ENCODE measurements at places on chromosomes 6 and 20. TPM values are rescaled to one million over a fixed set of nuclear protein-coding genes. Genes with fewer than 3 reads are reported as not detected.

- DNase-seq: peak; percentile 75
Measured at GRCh38 chr20:38674092-38674764, 50.1 kb upstream of the SLC32A1 start.

- peak; percentile 7 for DNase-seq
Measured at GRCh38 chr6:105179244-105180065, at the start of gene POPDC3. Gene POPDC3 (minus strand): TSS chr6:105180014. CDS start chr6:105161909, 18,105 bp downstream.

Gene SASH1
- total RNA-seq: 0.05 TPM

GRCh38 chr6:26159357-26160273, 72.4 kb downstream of the HFE start:
- DNase-seq: peak; percentile 38

Gene COX4I2
- total RNA-seq: not detected

Gene HLA-DRB5
- 4.9 TPM for total RNA-seq

Gene IMPG1
- total RNA-seq: not detected

- DNase-seq: no peak
Measured at GRCh38 chr6:112181130-112181529, 73.2 kb downstream of the LAMA4 start.

DNA sequence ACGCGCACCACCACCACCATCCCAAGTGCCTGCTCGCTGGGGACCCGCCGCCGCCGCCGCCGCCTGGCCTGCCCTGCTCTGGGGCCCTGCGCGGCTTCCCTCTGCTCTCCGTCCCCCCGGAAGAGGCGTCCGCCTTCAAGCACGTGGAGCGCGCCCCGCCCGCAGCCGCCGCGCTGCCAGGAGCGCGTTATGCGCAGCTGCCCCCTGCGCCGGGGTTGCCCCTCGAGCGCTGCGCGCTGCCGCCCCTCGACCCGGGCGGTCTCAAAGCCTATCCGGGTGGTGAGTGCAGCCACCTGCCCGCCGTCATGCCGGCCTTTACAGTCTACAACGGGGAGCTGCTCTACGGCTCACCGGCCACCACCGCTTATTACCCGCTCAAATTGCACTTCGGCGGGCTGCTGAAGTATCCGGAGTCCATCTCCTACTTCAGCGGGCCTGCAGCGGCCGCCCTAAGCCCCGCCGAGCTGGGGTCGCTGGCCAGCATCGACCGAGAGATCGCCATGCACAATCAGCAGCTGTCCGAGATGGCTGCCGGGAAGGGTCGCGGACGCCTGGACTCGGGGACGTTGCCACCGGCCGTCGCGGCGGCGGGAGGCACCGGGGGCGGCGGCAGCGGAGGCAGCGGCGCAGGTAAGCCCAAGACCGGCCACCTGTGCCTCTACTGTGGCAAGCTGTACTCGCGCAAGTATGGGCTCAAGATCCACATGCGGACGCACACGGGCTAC, 7.2 kb downstream of the PRDM13 start:
- DNase-seq: peak; percentile 44

- no peak for DNase-seq
Measured at GRCh38 chr6:142518761-142519160, 217.0 kb downstream of the ADGRG6 start.

- peak; percentile 15 for DNase-seq
Measured at GRCh38 chr6:137102050-137102848, 57.5 kb upstream of the IL20RA start.

- no peak for DNase-seq
Measured at GRCh38 chr6:143241111-143241510, 180.4 kb downstream of the AIG1 start.

Gene SIM1
- total RNA-seq: not detected

Gene TAAR8
- total RNA-seq: not detected

- peak; percentile 78 for DNase-seq
Measured at GRCh38 chr20:33291830-33292355, 8.9 kb downstream of the BPIFB1 start.

- DNase-seq: no peak
Measured at GRCh38 chr6:5529733-5530132, 268.4 kb downstream of the FARS2 start.

- DNase-seq: no peak
Measured at GRCh38 chr6:158914923-158915322, 85.1 kb downstream of the RSPH3 start.

DNA sequence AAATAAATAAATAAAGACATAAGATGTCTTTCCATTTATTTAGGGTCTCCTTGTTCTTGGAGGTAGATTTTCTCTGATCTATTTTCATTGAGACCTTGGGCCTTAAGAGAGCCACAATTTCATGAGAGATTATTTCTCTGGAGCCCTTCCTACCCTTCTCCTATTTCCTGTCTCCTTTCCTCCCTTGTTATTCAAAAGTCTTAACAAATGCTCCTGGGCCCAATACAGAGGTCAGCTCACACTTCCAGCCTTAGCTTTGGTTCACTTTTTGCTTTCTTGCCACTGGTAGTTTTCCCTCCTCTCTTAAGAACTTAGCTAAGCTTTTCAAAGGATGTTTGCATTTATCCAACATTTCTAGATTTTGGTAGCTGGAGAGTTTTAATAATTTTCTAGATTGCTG, 44.0 kb downstream of the PTPRA start:
- DNase-seq: no peak

Gene WFDC10B
- not detected for total RNA-seq

GRCh38 chr6:80449726-80450125, 343.3 kb downstream of the BCKDHB start:
- DNase-seq: no peak

Gene DEFB129
- not detected for total RNA-seq

GRCh38 chr20:17281478-17281877, 54.6 kb downstream of the PCSK2 start:
- peak; percentile 36 for DNase-seq

DNA sequence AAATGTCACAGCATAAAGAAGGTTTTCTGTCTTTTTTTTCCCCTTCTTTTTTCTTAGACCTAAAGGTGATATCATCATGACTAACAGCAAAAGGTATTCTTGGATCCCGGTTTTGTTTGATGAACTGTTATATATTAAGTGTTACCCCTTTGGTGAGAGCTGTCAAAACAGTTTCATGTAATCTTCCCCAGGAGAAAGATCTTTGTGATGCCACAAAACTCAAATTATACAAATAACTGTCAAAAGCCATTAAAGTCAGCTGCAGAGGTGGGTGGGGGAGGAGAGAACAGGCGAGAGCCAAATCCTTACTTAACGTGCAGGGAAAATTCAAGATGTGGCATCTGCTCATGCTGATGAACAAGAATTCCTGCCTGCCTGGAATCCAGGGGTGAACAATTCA, 258.2 kb downstream of the BMP7 start:
- DNase-seq: no peak

DNA sequence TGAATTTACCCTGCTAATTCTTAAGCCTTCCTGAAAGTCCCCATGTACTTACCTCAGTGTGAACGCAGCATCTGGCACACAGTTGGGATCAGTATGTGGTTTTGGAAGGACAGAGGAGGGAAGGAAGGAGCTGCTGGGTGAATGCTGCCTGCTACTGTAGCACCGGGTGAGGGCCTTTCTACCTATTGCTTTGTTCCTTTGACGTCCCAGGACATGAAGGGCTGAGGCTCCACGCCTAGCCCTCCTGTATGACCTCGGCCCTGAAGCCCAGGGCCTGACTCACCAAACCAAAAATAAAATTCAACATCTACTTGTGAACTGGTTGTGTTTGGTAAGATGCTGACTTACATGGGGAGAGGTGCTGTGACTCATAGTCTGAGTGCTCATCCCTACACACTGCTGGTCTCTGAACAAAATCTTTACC, 51.1 kb downstream of the ARID1B start:
- peak; percentile 42 for DNase-seq

- no peak for DNase-seq
Measured at GRCh38 chr6:16369140-16369745, 130.9 kb downstream of the GMPR start.

- DNase-seq: no peak
Measured at GRCh38 chr6:4309540-4309939, 174.2 kb upstream of the ECI2 start.

Gene APOM
- total RNA-seq: 4.4 TPM

DNA sequence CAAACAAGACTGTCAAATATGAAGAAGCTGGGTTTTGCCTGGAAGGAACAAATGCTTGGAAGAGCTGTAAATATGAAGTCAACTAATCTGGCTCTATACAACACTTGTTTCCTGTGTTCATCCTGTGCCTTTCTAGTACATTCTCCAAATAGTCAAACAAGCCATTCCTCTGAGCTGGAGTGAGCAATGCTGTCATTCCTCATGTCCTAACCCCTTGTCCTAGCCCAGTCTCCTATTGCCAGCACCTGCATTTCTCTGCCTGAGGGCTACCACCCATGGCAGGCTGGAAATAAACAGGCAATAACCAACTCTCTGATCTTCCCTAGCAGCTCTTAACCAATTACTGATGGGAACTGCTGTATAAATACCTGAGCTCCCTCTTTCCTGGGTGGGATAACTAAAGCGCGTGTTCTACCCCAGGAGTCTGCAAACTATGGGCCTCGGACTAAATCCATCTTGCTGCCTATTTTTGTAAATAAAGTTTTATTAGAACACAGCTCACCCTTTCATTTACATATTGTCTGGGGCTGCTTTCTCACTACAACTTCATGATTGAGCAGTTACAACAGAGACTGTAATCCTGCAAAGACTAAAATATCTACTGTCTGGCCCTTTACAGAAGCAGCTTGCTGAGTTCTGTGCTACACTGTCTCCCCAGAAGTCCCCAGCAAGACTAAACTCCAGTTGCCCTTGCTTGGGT, 13.4 kb downstream of the RIMS4 start:
- no peak for DNase-seq

DNA sequence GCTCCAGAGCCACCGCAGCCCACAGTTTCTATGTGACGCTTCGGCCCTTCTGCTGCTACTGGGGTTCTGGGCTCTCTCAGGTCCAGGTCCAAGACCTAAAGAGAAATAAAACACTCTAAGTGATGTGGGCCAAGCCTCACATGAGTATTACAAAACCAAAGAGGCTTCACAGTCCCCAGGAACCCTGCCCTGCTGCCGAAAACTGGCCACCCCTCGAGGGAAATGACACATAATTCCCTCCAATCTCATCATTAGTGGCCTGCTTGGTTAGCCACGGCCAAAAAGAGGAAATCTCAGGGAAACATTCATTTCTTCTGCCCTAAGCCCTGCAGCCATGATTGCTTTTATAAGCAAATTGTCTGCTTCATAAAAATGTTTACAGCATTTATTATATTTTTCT, 32.5 kb downstream of the DLL1 start:
- DNase-seq: no peak

Gene SLC16A10
- 11.5 TPM for total RNA-seq

GRCh38 chr6:11710311-11710761, 68.3 kb downstream of the ADTRP start:
- DNase-seq: peak; percentile 85

DNA sequence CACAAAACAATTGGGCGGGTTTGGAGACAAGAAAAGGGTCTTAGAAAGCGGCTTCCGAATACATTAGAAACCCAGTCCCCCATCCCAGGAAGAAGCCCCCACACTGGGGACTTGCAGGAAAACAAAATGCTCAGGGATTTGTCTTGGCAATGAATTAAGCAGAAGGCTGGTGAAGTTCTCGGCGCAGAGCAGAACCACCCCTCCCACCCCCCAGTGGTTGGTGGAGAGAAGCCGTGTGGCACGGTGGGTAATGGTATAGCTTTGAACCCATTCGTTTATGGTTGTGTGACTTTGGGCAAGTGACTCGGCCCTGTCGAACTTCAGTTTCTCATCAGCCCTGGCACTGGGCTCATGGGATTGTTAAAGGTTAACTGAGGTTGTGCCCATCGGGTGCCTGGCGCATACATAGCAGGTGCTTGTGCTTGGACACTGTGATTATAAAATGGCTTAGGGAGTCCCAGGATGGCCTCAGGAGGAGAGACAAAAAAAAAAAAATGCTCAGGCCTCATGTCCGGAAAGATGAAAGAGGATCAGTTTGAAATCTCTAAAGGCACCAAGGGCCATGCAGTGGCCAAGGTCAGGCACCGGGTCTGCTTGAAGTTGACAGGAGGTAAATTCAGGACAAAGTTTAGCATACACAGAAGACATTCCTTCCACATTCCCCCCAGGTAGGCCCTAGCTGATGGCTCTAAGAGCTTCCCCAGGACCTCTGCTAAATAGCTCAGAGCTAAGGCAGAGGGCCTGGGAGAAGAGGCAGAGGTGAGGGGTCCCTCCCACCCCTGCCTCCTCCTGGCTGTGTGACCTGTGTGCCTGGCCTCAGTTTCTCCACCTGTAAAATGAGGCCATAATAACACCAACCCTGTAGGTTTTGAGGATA, 120.1 kb upstream of the PTPN1 start:
- no peak for DNase-seq

DNA sequence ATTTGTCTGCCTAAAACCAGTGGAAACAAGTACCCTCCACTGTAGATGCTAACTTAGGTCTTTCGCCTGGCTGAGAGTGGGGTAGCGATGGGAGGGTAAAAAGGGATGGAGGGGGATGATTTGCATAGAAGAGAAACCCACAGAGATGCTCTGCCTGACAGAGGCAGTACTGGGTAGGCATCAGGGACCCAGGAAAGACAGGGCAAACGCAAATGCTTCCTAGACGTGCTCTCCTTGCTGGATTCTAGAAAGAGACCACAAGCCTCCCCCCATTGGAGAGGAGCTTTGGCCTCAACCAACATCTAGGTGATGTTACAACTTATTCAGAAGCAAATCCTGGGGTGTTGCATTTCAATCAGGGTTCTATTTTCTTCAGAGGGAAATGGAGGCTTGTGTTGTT, 3.2 kb downstream of the OLIG3 start:
- DNase-seq: no peak

Gene PTPRA
- total RNA-seq: 42.0 TPM

Gene ARFGEF2
- total RNA-seq: 22.7 TPM

Gene NR2E1
- not detected for total RNA-seq

DNA sequence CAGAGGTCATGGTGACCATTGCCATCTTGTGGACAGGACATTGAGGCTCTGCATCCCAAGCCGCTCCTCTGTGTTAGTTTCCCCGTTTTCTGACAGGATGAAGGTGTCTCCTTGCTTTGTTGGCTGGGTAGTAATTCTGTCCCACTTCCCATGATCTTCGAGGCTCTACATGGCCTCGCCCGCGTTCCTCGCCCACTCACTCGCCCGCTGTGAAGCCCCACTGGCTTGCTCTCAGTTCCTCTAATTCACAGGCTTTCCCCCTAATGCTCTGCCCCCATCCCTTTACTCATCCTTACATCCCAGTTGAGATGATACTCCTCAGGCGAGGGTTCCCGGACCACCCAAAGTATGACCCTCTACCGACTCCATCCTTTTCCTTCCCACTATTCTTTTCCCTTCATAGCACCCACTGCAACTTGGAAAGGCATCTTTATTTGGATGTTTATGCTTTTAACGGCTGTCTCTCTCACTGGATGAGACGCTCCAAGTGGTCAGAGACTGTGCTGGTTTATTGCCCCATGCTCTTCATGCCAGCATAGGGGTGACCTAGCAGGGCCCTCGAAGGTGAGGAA, 511 bp upstream of the SLC35B2 start:
- DNase-seq: no peak

DNA sequence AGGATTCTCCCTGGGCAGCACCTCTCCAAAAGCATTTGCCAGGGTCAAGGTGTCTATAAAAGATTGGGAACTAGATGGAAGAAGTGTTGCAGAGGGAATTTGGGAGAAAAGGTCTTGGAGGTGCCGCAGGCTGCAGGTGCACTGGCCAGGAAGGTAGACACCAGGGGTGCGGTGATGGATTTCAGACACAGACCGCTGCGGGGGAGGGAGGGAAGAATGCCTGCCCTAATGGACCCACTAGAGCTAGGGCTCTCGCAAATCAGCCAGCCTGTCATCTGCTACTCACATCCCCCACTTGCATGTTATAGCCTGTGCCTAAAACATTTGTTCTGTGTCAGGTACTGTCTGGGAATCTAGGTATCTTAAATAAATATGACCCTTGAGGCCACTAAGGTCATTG, 193.6 kb upstream of the SLC24A3 start:
- DNase-seq: no peak

Data from activated CD8-positive, alpha-beta T cell treated with anti-CD3 and anti-CD28 coated beads for 36 hours (primary cell).